Panc1 (cell line): ENCODE measurements at places on chromosomes 11 and 22.

DNA sequence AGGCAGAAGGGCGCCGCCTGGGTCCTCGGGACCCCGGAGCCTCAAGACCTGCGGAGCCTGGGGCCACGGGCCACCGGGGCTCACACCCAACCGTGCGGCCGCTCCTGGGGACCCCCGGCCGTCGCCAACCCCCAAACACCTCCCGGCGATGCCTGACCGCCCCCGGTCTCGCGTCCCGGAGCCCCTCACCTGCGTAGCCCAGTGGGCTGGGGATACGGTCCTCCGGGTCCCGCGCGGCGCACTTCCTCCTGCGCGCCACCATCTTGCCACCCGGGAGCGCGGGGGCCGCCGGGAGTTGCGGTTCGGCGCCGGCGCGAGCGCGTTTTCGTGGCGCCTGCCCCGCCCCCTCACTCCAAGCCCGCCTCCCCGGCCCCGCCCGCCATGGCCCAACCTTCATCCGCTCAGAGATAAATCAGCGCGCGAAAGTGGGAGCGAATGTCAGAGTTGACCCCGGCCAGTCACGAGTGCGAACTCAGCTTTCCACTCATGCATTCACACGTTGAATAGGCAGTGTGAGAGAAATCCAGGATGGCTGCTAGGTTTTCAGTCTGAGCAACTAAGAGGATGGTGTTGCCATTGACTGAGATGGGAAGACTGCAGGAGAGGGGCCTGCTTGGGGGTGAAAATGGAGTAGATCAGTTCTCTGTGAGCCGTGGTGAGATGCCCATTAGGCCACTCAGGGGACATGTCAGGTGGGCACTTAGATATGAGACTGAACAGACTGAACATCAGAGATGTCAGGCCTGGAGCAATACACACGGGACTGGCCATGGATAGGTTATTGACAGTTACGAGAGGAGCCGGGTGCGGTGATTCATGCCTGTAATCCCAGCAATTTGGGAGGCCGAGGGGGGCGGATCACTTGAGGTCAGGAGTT lies at the start of gene RRP7A:
Gene RRP7A, minus strand, starts transcription at position 272 of the 877 bp plus-strand sequence. Its CDS starts 10 bp downstream, at position 262.
- DNase-seq, result no peak

- DNase-seq, result no peak
These were observed 600.5 kb upstream of the TENM4 start for GRCh38 chr11:80041136-80042000.

DNA sequence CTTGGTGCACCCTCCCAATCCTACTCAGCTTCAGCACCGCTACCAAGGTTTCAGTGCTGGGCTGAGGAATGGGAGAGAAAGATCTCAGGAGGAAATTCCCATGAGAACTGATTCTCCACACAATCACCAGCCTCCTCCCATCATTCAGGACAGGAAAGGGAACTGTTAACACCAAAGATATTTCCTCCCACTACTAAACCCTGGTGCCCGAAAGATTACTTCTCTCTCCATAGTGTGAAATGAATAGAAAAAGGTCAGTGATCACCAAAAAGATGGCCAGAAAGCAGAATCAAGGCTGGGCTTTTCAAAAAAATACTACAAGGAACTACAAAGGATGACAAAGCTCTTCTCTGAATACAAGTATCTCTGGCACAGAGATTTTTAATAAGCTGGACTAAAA lies 26.1 kb downstream of the TCIRG1 start:
- DNase-seq, result no peak

DNA sequence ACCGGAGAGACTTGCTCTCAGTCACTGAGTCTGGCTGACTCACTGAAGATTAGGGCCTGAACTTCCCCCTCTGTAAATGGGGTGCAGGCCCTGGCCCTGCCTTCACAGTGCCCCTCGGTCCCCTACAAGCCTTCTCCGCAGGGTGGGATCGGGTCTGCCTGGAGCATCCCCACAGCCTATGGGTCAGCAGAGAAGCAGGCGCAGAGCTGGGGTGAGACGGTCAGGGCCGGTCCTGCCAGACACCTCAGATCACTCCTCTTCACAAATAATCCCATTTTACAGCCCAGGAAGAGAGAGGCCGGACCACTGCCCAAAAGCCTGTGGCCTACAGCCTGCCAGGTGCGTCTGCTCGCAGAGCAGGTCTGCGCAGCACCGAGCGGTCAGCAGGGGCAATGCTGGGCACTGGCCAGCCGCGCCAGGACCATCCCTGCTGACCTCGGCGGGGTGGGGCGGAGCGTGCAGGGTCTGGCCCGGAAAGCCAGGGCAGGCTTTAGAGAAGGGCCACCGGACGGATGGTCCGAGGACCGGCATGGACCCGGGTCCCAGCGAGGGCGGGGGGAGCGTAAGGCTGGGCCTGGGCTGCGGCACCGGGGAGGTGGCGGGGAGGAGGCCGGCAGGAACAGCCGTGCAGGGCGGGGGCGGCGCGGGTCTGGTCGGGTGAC lies 522 bp upstream of the SEPTIN5 start:
- no peak for DNase-seq

GRCh38 chr11:48093795-48094642 lies 113.7 kb downstream of the PTPRJ start:
- no peak for DNase-seq

- DNase-seq, result no peak
These were observed 4.9 kb downstream of the TKFC start for GRCh38 chr11:61337706-61338470.

- DNase-seq, result no peak
These were observed 60.2 kb upstream of the EMID1 start for GRCh38 chr22:29145321-29146072.
